ENCODE measurements at places on chromosomes 5 and 9. TPM values are rescaled to one million over a fixed set of nuclear protein-coding genes. Genes with fewer than 3 reads are reported as not detected.

Gene PCDHGA8
- 1.5 TPM for total RNA-seq

Gene FOXI1
- total RNA-seq: not detected

Gene SPINK7
- not detected for total RNA-seq

Gene ANKDD1B
- total RNA-seq: 4.3 TPM

Gene SYNPO
- total RNA-seq: 90.6 TPM

Gene KCTD16
- total RNA-seq: 2.5 TPM

Gene FGFR4
- total RNA-seq: 59.7 TPM

Gene GDNF
- not detected for total RNA-seq

Gene HMCN2
- total RNA-seq: 4.7 TPM

Gene CDH6
- 7.2 TPM for total RNA-seq

Gene BNC2
- total RNA-seq: 15.0 TPM

Gene PCDHGB5
- total RNA-seq: 9.1 TPM

Gene SOWAHA
- 0.18 TPM for total RNA-seq

Gene SPATA6L
- 16.3 TPM for total RNA-seq

Gene TAS2R1
- total RNA-seq: not detected

Gene CDH10
- 0.35 TPM for total RNA-seq

Gene CARTPT
- not detected for total RNA-seq

Gene ENTREP1
- 30.1 TPM for total RNA-seq

Gene CAMK2A
- 1.3 TPM for total RNA-seq

Gene TAF11L11
- not detected for total RNA-seq

Gene PCDH12
- 14.9 TPM for total RNA-seq

Gene LHX3
- not detected for total RNA-seq

Gene DAP
- 89.8 TPM for total RNA-seq

Gene TJP2
- total RNA-seq: 124 TPM

Gene FOXD4L5
- 0.38 TPM for total RNA-seq

Gene IFNA4
- not detected for total RNA-seq

Gene HAVCR2
- 33.8 TPM for total RNA-seq

Gene PCDHA8
- total RNA-seq: 0.38 TPM

Gene PPP3R2
- total RNA-seq: not detected

Gene SCGB3A1
- 1,318 TPM for total RNA-seq

Gene ZDHHC11B
- 14.9 TPM for total RNA-seq

Gene CRHBP
- total RNA-seq: 0.53 TPM

Gene ROR2
- total RNA-seq: 3.8 TPM

Gene SLC23A1
- 1.4 TPM for total RNA-seq

Gene GPX3
- 855 TPM for total RNA-seq

Gene HSD17B3
- 1.1 TPM for total RNA-seq

Gene PCDHGA9
- 4.8 TPM for total RNA-seq

Gene P4HA2
- total RNA-seq: 75.7 TPM

Gene SLCO6A1
- not detected for total RNA-seq

Gene ARAP3
- 35.2 TPM for total RNA-seq

Gene SLC6A7
- not detected for total RNA-seq

Gene BAAT
- not detected for total RNA-seq

Gene TLR4
- 70.1 TPM for total RNA-seq

Gene CYSRT1
- total RNA-seq: 0.59 TPM

Gene WHRN
- 6.2 TPM for total RNA-seq

Measured in lower lobe of right lung (tissue), 2 donors.